ENCODE measurements at places on chromosomes 11 and 22.

DNA sequence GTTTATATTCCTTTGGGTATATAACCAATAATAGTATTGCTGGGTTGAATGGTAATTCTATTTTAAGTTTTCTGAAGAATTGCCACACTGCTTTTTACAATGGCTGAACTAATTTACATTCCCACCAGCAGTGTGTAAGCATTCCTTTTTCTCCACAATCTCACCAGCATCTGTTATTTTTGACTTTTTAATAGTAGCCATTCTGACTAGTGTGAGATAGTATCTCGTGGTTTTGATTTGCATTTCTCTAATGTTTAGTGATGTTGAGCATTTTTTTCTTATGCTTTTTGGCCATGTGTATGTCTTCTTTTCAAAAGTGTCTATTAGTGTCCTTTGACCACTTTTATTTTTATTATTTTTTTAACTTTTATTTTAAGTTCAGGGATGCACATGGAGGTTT, 275.3 kb downstream of the METTL15 start:
- no peak for DNase-seq

- no peak for DNase-seq
Measured at GRCh38 chr11:65370659-65371049, 11.8 kb downstream of the SLC25A45 start.

DNA sequence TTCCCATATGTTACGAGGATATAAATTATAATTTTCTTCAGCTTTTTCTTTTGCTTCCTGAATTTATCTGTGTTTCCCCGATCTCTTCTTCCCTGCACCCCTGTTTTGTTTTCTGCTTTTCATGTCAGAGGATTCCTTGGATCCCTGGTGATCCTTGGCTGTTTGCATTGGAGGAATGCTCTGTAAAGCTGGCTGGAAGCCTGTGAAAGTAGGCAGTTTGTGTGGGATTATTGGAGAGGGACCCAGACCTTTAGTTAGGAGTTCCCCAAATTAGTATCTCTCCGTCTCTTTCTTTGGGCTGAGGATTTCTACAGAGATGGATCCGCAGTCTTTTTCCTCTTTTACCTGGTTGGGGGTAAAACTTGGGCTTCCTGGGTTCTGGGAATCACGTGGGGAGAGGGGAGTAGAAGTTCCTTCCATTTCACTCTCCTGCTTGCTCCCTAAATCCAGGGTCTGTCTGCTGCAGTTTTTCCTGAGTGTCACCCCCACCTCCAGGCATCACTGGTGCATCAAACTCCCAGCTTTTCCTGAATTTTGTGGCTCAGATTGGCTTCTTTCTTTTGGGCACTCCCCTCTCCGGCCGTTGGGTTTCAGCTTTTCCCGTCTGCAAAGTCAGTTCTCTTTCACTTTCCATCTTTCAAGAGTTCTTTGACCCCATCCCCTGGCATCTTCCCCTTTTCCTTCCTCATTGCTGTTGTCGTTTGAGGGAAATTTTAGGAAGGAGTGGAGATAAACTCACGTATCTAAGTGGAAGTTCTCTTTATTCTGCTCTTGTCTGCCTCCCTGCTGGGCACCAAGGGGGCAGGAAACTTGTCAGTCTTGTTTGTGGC, 79.1 kb upstream of the ALX4 start:
- no peak for DNase-seq

DNA sequence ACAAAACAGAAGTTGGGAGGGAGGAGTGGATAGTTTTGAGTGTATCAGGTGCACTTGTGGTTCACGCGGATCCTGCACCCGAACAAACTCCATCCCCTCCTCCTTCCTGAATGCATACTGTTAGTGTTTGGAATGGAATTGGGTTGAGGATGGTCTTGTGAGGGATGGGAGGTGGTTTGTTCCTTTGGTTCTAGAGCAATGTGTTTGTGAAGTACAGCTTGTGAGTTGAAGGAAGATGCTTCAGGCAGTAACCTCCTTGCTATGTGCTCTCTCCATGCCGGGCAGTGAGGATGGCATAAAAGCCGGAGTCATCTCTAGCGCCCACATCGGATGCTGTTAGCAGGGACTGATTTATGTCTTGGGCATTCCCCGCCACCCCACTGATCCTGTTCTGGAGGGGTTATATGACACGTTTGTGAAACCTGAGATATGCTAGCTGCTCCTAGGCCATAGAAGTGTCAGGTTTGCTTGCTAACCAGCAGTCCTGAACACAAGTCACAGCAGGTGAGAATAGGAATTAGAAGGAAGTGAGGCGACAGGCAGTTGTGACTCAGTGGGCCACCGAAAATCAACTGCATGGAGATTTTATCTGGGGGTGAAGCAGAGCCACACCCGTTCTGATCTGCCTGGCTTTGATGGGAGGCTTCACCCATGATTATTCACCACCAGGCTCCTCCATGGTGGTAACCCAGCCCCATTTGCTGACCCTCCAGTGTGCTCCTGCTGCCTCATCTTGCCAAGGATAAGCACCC, 2.2 kb downstream of the BCR start:
- peak; percentile 46 for DNase-seq

DNA sequence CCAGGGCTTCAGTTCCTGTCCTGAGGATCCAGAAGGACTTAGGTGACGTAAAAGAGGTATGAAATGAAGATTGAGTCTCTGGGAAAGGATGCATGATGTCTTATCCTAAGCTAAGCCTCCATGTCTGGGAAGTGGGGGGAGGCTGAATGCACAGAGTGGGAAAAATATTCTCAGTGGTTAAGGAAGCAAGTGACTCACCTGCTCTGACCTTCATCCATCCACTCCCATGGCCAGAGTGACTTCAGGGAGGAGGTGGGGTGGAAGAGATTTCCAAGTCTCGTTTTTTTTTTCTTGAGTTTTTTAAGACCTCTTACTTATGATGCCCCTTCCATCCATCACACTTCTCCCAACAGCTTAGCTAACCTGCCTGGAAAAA, 32.5 kb upstream of the POLD3 start:
- DNase-seq, result no peak

DNA sequence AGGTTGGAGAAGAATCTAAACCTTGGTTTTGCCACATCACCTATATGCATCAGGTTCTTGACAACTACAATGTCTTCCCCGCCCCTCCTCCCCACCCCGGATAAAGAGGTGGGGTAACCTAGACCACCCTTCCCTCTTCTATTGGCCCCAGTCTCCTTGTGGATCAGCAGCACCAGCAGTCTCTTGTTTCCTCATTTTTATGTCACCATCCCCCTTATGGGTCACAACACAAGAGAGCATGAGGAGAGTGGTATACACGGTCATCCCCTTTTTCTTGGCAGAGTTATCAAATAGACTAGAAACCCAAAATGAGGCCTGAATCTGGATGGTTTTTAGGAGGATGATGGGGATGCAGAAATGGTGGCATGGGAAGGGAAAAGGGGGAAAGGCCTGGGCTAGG, 1.2 kb downstream of the MS4A4E start:
- DNase-seq, result no peak

GRCh38 chr11:57781529-57781943, 19.9 kb downstream of the CTNND1 start:
- no peak for DNase-seq

DNA sequence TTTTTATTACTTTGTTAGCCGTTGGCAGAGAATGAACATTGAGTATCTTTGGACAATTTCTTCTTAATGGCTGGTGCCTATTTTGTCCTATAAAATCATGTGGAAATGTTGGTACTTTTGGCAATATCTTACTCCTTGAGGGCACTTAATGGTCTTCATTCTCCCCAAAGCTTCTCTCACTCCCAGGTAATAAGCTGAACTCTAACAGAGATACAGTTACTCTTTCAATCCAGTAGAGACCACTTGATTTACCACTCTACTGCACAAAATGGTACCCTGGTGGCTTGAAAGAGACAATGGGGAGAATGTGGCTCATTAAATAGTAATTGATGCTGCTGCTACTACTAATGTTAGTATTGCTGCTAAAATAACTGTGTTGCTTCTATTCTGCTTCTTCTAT, 53.0 kb downstream of the MAML2 start:
- no peak for DNase-seq

GRCh38 chr11:86442827-86443226, 68.1 kb downstream of the CCDC81 start:
- DNase-seq, result no peak

- no peak for DNase-seq
Measured at GRCh38 chr11:33269822-33270221, 12.6 kb downstream of the HIPK3 start.

DNA sequence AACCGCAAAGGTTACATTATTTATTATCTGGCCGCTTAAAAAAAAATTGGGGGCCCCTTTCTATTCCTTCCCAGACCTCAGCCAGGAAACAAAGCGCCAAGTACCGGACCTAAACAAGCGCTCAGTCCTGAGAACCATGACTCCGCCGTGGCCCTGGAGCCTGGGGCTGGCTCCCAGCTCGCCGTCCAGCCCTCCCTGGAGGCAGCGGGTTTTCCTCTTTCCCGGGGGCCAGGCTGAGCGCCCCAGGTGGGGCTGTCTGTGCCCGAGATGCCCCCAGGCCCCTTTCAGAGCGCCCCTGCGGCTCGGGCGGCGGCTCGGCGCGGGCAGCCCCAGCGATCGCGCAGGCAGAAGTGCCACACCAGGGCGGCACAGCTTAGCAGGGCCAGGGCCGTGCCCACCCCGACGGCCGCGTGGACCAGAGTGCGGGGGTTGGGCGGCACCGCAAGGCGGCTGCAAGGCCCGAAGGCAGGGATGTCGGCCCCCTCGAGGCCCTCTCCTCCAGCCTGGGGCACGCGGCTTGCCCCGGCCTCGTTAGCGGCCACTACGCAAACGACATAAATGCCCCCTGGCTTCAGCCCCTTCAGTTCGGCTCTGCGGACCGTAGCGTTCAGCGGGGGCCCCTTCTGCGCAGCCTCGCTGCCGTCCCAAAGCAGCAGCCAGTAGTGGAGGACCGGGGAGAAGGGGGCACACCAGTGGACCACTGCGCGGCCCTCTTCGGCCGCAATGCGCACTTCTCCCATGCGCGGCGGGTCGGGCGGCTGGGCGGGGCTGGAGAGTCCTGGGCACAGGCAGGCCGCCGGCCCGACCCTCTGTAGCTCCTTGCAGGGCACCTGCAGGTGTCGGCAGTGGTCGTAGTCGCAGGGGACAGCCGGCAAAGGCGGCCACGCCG, 1.6 kb downstream of the LRRN4CL start:
- DNase-seq, result no peak

DNA sequence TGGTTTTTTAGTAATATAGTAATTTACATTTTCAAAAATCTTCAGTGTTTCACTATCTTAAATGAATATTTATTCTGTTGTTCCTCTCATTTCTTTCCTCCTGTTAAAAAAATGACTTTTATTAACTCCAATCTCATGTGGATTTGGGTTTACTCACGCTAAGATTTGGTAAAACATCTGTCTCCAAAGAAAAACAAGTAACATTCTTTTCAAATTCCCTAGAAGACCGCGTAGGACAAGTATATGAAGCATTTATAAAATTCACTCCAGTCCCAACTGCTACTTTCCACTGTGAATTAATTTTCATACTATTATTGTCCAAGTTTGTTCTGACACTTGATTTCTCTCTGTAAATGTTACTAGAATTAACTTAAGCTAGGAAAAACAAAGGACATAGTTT, 26.2 kb downstream of the SBF2 start:
- DNase-seq, result no peak

GRCh38 chr22:41094041-41094593, 1.7 kb downstream of the EP300 start:
- DNase-seq, result no peak

- no peak for DNase-seq
Measured at GRCh38 chr11:119681361-119681910, 47.6 kb downstream of the NECTIN1 start.

- no peak for DNase-seq
Measured at GRCh38 chr11:131815590-131815989, 445.2 kb downstream of the NTM start.

DNA sequence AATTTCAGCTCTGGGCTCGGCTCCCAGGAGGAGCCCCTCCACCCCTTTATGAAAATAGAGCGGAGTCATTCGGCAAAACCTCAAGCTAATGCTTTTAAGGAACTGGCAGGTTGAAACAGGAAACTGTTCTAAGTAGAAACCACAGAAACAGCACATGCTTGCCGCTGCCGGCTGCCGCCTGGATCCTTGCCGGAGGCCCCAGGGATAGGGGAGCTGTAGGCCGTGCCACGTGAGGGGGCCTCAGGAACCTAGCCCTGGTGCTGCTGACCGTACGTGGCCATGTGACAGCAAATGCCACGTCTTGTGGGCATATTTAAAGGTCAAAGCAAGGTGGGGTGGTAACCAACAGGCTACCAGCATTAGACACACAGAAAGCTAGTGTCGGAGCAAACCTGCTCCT, 77.9 kb upstream of the TIMP3 start:
- no peak for DNase-seq
